ENCODE measurements at places on chromosomes 6 and 20.
A peak's percentile ranks its signal among the peaks of the same experiment; 100 is the strongest.

GRCh38 chr20:46477640-46478039, 35.7 kb downstream of the ZNF334 start:
- no peak for DNase-seq

GRCh38 chr6:71153755-71154325, 134.8 kb upstream of the OGFRL1 start:
- DNase-seq: no peak

DNA sequence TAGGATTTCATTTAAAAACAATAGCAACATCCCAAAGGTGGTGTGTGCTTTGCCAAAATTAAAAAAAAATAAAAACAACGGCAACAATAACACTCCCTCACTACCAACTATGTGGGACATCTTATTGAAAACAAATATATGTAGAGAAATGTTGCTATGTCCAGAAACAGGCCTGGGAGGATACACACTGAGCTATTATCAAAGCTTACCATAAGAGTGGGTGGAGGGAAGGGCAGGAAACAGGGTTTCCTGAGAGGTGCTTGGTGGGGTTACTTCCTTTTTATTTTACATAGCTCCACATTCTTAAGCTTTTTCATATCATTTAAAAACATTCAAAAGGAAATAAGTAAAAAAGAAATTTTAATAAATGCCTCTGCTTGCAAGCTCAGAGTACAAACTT, 150.0 kb upstream of the RIPOR2 start:
- DNase-seq: no peak

- DNase-seq: no peak
Observed at GRCh38 chr6:158589366-158589765, 29.5 kb downstream of the TMEM181 start.

GRCh38 chr20:48169650-48170225, 384.5 kb upstream of the SULF2 start:
- DNase-seq: no peak

GRCh38 chr6:36727505-36728021, 29.9 kb downstream of the RAB44 start:
- DNase-seq: no peak

DNA sequence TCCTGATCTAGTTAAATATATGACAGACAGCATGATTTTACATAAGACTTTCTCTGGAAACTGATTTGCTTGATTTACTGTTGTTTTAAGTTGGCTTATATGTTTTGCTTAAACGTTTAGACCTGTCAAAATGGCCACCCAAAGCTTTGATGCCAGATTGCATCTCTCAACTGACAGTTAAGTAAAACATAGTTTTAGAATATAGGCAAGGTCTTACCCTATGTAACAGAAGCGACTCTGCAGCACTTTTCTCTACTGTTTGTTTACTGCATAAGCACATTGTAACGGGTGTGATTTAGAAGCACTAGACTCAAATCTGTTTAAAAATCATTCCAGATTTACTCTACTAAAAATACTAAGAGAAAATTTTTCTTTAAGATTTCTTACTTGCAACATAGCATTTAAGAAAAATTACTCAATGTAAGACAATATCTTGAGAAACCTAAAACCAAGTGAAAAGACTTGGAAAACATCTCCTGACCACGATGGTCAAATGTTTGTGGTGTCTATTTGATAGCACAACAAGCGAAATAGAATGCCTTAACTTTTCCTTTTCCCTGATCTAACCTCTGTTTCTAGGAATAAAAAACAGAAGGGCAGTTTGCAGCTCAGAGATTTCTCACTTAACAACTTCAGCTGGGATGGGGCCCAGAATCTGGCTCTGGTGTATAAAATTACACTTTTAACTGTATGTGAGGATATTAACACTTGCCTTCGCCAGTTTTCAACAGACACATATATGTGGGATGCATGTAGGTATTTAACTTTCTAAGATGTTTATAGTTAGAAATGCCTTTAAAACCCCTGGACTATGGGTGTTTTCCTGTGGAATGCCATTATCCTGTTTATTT, 47.4 kb downstream of the AIG1 start:
- DNase-seq: no peak

- DNase-seq: peak; percentile 83
Observed at GRCh38 chr6:26553635-26554446, 15.7 kb downstream of the HMGN4 start.

DNA sequence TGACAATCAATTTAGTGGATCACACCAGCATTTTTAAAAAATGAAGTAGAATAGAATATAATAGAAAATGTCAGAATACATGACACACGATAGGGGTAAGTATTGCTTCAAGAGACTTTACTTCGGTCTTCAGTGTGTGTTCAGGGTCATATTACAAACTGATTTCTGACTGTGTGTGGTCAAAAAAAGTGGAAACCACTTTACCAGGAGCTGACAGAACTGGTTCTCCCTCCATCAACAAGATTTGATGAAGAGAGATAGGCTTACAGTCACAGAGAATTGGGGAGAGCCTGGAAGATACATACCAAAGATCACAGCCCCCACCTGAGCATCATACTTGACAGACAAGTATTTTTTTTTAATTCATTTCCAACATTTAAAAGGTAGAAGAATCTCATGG, 21.7 kb downstream of the ARMC2 start:
- DNase-seq: no peak

DNA sequence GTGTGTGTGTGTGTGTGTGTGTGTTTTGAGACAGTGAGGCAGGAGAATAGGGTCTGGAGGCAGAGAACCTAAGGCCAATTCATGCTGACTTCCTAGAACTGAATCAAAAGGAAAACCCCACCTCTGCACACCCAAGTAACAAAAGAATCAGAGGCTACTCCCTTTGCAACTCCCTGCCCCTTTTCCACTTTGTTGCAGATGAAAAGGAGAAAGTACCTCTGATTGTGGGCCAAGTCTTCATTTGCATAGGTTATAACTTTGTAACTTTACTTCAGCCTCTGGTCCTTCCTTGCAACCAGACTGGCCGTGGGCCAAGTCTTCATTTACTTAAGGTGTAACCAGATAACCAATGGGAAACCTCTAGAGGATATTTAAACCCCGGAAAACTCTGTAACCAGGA, 168.8 kb downstream of the EYA2 start:
- no peak for DNase-seq

- no peak for DNase-seq
Observed at GRCh38 chr6:23696992-23697391, 429.0 kb upstream of the NRSN1 start.

DNA sequence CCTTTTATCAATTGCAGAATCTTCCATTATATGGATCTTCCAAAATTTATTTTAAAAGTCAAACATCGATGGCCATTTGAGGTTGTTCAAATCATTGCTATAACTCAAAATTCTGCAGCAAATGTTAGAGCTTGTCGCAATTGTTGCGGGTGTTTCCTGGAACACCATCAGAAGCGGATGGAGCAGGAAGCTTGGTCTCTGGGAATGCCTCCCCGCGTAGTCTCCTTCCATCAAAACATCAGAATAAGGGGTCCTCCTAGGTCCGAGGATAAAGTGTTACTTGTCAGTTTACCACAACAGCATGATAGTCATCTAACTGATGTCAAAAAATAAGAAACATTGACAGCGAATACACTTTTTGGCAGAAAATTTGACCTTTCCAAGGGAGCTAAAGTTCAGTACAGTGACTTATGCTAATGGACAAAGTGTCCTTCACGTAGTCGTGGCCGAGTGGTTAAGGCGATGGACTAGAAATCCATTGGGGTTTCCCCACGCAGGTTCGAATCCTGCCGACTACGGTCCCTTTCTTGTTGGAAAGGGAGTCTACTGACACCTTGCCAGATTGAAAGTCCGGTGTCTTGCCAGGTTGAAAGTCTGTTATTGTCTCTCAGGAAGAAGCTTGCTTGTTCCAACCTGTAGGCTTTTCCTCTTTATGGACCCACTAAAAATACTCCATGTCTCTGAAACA, 59.0 kb upstream of the ZNF184 start:
- no peak for DNase-seq

DNA sequence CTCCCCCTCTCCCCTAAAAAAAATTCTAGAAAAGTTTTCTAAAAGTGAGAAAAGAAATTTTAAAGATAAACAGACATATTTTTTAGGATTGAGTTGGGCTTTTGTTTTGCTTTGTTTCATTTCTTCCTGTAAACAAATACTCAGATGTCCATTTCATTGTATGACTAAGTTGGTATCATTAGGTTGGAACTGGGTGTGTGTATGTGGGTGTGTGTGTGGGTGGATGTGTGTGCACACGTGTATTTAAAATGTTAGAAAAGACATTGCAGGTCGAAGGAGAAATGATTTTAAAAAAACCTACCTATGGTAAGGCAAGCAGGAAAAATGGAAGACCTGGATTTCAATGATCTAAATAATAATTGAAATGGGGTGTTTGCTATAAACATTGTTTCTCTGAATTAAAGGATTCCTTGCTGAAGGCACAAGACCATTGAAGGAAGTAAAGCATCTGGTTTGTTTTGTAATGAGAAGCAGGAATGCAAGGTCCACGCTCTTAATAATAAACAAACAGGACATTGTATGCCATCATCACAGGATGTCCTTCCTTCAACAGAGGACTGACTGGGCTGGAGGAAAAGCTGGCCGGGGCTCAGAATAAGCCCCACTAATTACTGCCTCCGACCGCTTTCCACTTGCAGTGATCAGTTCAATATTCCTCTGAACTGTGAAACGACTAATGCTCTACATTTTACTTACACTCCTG, 996 bp upstream of the PRDM1 start:
- DNase-seq: no peak

- peak; percentile 58 for DNase-seq
Observed at GRCh38 chr6:235763-236360, 56.4 kb upstream of the DUSP22 start.

GRCh38 chr6:257031-257725, 35.1 kb upstream of the DUSP22 start:
- DNase-seq: no peak

DNA sequence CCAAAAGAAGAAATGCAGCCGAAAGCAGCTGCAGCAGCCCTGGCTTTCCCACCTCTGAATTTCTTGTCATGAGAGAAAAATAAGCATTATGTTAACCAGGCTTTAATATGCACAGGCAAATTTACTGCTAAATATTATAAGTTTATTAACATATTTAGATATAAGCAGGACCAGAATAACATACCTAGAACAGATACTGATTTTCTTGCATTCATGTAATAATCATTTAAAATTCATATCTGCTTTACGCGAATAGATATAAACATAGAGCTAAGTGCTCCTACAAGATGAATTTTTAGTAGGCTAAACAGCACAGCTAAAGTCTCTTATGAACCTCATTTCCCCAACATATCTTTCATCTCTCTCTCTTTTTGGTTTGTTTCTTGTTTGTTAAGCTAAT, 14.7 kb downstream of the CD93 start:
- no peak for DNase-seq

DNA sequence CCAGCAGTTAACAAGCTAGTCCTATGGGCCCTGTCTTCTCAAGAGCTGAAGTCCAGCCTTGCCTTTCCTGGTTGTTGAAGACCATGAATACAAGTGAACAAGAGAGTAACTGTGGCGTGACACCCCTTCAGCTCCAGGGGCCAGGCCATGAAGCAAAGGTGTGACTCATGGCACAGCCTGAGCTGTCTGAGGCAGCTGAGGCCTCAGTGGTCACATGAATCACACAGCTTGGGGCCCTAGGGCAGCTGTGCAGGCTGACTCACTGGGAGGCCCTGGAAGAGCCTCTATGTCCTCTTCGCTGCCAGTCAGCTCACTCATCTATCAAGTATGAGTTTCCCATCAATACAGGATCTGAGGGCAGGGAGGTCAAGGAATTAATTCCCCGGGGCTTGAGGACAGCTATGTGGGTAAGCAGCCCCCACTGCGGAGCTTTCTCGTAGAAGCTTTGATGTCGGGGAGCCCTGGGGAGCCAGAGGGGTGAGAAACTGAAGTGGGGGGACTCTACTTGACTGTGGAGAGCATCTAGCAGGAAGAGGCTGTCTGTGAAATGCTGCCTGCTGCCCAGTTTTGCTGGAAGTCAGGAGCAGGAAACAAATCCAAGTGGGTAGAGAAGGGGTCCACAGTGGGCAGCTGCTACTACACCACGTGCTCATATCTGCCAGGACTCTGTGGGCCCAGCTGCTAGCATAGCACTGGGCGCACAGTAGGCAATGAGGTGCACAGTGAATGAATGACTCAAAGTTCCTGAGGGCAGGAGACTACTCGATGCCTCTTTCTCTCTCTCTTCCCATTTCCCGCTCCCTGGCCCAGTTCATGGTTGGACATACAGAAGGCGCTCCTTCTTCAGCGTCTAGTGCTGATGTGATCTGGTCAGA, 13.7 kb upstream of the FAM83C start:
- DNase-seq: peak; percentile 73

DNA sequence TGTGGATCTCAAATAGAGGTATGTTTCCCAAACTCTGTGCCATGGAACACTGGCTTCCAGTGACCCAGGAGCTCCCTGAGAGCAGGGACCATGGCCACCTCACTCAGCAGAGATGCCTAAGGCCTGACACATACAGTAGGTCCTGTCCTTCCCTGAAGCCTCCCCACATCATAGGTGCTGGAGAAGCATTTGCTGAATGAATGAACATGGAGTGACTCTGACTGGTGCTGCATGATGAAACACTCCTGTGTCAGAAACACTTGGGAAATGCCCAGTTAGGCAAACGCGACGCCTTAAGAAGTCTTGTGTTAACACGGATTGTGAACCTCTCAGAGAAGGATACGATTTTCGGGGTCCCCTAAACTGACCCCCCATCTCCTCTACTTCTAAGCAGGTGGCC, 14.3 kb downstream of the SLA2 start:
- no peak for DNase-seq

- no peak for DNase-seq
Observed at GRCh38 chr20:43838703-43839060, 76.0 kb upstream of the TOX2 start.

- peak; percentile 11 for DNase-seq
Observed at GRCh38 chr20:61886721-61887595, 178.7 kb downstream of the TAF4 start.

DNA sequence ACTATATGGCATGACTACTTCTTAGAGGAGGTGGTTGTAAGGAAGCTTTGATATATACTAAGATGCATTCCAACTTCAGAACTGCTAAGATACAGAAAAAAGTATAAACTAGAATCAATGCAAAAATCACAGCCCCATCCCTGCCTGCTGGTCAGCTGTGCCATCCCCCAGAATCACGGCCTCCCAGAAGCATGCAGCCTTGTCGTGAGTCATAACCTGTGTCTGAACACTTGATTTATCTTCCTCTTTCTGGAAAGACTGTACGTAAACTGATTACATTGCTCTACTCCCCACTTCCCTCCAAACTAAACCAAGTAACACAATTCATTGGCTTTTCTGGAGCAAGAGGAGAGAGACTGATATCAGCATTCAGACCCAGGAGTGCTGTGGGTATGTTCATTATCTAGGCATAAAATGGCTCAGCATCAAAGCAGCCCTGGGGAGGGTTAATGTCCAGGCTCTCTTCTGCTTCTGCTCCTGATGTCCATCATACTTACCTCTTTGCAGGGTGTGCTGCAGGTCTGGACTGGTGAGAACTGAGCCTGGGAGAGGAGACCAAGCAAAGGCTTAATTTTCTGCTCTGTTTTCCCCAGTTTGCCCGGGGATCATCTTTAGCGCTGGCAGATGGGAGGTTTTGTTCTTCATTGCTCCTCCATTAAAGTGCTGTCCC, 18.4 kb downstream of the SCP2D1 start:
- no peak for DNase-seq

Measured in stimulated activated CD4-positive, alpha-beta T cell treated with anti-CD3 and anti-CD28 coated beads, Interleukin-2, amount 100 ng/mL, for 48 hours (primary cell).